Fibroblast of villous mesenchyme (primary cell): ENCODE measurements at places on chromosomes 13 and 19. TPM values are rescaled to one million over a fixed set of nuclear protein-coding genes. Genes with fewer than 3 reads are reported as not detected.
A peak's percentile ranks its signal among the peaks of the same experiment; 100 is the strongest.

DNA sequence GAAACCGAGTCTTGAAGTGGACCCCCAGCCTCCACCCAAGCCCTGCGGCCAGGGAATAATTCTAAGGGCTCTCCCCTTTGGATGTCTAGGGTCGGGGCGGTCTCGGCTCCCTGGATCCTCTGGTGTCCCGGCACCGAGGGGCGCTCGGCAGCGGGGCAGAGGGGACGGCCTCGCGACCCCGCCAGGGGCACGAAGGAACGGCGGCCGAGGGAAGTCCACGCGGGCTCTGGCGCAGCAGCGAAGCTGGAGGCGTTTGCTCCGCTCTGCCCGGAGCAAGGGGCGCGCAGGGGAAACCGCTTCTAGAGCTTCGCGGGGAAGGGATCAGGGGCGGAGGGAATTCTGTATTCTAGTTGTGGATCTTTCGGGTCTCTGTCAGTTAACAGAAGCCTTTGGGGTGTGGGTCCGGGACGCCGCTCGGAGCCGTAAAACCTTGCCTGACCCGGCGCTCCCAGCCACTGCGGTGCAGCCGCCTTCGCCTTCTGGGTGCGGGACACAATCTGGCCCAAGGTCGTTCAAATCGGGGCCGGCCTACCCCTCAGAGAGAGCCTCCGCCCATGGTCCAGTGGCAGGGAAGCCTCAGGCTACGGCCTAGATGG, 118.2 kb downstream of the KCNRG start:
- DNase-seq, result no peak

GRCh38 chr19:12667731-12668302, 1.2 kb downstream of the WDR83 start:
- DNase-seq, result no peak

The SHISA7 gene
- not detected in 2 replicates for total RNA-seq

The MYO1F gene
- 0.32 and 1.3 TPM in 2 replicates for total RNA-seq

- peak; percentile 81 for DNase-seq
These were observed 61.1 kb upstream of the NPAS1 start for GRCh38 chr19:46958532-46958931.

- no peak for DNase-seq
These were observed 117.4 kb downstream of the TNFRSF19 start for GRCh38 chr13:23687614-23688013.

- DNase-seq, result no peak
These were observed 7.3 kb downstream of the LYL1 start for GRCh38 chr19:13095393-13095784.

DNA sequence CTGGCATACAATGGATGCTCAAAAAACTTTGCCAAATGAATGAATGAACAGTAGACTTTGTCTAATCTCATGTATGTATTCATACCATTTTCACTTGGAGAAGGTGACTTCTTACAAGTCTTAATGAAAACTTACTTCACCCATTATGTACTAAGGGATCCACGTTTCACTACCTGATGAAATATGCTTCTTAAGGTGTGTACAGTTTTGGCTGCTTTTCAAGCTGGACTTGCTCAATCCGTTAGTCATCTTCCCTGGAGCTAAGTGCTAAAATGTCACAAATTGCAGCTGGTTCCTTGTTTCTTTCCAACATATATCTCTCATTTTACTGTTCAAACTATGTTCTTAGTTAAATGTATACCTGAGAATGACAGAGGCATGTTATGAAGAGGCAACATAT, 4.2 kb upstream of the CCNA1 start:
- peak; percentile 25 for DNase-seq

- no peak for DNase-seq
These were observed 6.4 kb downstream of the C19orf47 start for GRCh38 chr19:40341601-40342482.

DNA sequence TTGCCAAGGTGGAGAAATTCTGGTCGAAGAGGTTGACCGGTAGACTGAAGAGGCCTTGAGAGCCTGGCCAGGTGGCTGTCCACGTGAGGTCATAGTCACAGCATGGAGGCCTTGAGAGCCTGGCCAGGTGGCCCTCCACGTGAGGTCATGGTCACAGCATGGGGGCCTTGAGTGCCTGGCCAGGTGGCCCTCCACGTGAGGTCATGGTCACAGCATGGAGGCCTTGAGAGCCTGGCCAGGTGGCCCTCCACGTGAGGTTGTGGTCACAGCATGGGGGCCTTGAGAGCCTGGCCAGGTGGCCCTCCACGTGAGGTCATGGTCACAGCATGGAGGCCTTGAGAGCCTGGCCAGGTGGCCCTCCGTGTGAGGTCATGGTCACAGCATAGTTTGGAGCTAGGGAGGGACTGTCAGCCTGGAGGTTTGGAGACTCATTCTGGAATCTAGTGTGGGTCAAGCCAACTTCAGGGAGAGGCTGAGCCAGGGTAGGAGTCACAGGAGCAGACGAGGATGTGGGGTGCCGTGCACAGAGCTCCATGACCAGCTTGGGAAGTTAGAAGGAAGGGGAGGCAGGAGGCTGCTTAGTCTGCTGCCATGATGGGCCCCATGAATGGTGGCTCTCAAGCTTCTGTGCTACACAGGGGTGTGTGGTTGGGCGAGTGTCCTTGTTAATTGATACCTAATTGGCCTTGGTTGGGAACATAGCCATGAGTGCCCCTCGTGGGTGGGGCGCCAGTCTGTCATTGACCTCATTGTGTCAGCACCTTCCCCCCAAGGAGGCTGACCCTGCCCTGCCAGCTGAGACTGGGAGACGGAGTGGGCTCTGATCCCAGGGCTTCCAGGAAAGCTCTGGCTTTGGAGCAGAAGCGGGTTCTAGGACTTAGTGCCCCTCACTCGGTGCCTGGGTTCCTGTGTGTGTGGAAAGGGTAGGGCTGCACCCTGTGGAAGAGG, 4.0 kb downstream of the LENG9 start:
- no peak for DNase-seq

The SIGLEC10 gene
- total RNA-seq, result not detected in 2 replicates

- no peak for DNase-seq
These were observed 46.5 kb upstream of the CLDN10 start for GRCh38 chr13:95505986-95506385.

GRCh38 chr13:95003019-95003813, 290.9 kb upstream of the SOX21 start:
- DNase-seq, result peak; percentile 19

The NR2C2AP gene
- total RNA-seq, result 7.1 and 7.8 TPM in 2 replicates

The LGALS13 gene
- not detected in 2 replicates for total RNA-seq

DNA sequence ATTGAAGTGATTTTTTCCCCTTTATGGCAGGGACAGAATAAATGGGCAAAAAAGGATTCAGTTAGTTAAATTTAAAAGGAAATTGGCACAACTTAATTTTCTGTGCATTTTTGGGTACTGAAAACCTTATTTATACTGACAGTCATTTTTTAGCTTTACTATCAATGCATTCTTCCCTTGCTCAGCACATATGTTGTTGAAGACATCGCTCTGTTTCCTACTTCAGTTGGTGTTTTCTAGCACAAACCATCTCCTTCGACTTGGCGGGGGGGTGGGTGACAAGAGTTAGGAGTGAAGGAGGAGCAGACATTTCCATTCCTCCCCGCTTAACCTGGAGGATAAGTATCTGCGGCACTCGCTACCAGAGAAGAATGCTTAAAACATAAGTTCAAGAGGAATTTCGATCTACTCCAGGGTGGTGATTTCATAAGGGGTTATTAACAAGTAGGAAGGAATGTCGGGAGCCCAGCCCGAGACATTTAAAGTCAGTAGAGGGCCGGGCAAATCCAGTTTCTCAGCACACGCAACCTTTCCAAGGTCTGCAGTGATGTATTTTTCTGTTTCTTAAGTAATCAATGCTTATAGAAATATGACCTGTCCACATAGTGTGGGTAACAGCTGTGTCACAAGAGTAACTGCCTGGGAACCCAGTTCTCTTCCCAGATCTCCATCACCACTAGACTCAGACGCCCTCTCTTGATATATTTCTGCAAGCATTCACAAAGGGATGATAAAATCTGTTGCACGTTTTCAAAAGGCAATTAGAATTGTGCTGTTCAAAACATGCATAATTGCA, 525.8 kb downstream of the MYO16 start:
- DNase-seq, result peak; percentile 95

The CEBPA gene
- total RNA-seq, result under 0.01 TPM in 1 of 2 replicates, not detected in the other

GRCh38 chr13:72696579-72696978, 30.9 kb downstream of the MZT1 start:
- DNase-seq, result peak; percentile 14

The PRR20B gene
- total RNA-seq, result not detected in 2 replicates

The ZNF235 gene
- total RNA-seq, result 4.8 and 8.2 TPM in 2 replicates

DNA sequence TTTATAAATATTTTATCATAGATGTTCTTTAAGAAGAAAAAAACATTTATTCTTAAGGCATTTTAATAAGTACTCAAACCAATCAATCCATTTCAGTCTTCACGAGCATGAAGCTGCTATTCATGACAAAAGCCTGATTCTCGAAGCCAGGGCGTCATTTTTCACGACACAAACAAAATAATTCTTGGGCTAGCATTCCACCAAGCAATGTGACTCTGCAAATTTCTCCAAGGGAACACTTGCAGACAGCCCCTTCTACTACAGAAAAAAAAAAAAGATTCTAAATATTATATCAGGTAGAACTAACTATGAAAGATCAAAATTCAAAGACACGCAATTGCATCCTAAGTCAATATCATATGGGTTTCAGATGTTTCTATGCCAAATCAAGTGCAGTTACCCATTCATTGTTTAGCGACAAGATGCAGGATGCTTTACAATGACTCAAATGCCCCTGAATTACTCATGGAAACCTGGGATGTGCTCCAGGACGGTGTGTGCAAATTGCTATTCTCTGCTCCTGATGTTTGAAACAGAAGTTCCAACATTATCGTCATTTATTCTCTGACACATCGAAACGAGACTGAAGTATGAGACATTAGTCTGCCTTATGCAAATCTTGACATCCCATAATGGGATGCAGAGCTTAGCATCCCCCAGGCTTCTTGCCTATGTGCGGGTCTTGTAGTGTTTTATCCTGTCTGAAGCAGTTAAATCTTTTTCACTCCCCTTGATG, 517.7 kb downstream of the MYO16 start:
- peak; percentile 83 for DNase-seq

GRCh38 chr19:20964798-20965197, 41.7 kb downstream of the ZNF85 start:
- no peak for DNase-seq

- no peak for DNase-seq
These were observed 8.7 kb downstream of the NR2F6 start for GRCh38 chr19:17236811-17237543.

The MAP2K2 gene
- 137 and 180 TPM in 2 replicates for total RNA-seq

The FUT2 gene
- not detected in 2 replicates for total RNA-seq

The NCAN gene
- total RNA-seq, result under 0.01 TPM in 1 of 2 replicates, not detected in the other

- DNase-seq, result no peak
These were observed 375.5 kb upstream of the SLITRK5 start for GRCh38 chr13:87295636-87296035.

The CRX gene
- total RNA-seq, result not detected in 2 replicates

The OLFM2 gene
- total RNA-seq, result 0.43 and 1.3 TPM in 2 replicates

The PLVAP gene
- total RNA-seq, result not detected in 2 replicates

GRCh38 chr19:39496063-39496462, 2.7 kb upstream of the DLL3 start:
- no peak for DNase-seq

- no peak for DNase-seq
These were observed 39.2 kb upstream of the CSNK1A1L start for GRCh38 chr13:37144661-37145060.

The AZU1 gene
- total RNA-seq, result not detected in 2 replicates

- DNase-seq, result no peak
These were observed 39.6 kb downstream of the LHFPL6 start for GRCh38 chr13:39563470-39563735.

GRCh38 chr13:48492096-48492440, 40.8 kb downstream of the RCBTB2 start:
- DNase-seq, result peak; percentile 12

- DNase-seq, result peak; percentile 78
These were observed 303.4 kb downstream of the SPRY2 start for GRCh38 chr13:80037505-80037888.

The SCEL gene
- not detected in 2 replicates for total RNA-seq

The ADM5 gene
- total RNA-seq, result under 0.01 and 0.32 TPM in 2 replicates

- DNase-seq, result no peak
These were observed 22.9 kb upstream of the PLAUR start for GRCh38 chr19:43692877-43693276.

The RFPL4AL1 gene
- not detected in 2 replicates for total RNA-seq

- no peak for DNase-seq
These were observed 44.4 kb downstream of the SOX1 start for GRCh38 chr13:112111239-112111857.

DNA sequence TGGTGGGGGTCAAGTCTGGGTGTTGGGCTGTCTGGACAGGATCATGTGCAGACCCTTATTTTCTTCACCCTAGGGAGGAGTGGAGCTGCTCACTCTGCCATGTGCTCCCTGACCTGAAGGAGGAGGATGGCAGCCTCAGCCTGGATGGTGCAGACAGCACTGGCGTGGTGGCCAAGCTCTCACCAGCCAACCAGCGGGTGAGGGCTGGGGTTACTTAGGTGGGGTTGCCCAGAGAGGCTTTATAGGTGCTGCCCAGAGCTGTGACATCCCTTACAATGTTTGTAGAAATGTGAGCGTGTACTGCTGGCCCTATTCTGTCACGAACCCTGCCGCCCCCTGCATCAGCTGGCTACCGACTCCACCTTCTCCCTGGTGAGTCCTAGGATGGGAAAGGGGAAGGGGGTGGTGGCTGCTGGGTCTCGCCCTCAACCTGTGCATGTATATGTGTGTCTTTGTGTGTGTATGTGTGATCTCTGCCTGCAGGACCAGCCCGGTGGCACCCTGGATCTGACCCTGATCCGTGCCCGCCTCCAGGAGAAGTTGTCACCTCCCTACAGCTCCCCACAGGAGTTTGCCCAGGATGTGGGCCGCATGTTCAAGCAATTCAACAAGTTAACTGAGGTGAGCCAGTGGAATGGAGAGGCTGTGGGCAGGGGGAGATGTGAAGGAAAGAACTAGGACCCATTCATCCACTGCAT, 5.1 kb downstream of the CHMP2A start:
- no peak for DNase-seq

The MTUS2 gene
- 0.32 and 1.3 TPM in 2 replicates for total RNA-seq

GRCh38 chr13:102584434-102584833, 12.4 kb upstream of the TPP2 start:
- no peak for DNase-seq

GRCh38 chr13:77810878-77811277, 107.8 kb downstream of the EDNRB start:
- no peak for DNase-seq

- no peak for DNase-seq
These were observed 202.9 kb upstream of the KLHL1 start for GRCh38 chr13:70311191-70311590.

- DNase-seq, result peak; percentile 37
These were observed at the start of gene KEAP1 for GRCh38 chr19:10503002-10503789. Gene KEAP1 (minus strand): TSS chr19:10503356. CDS start chr19:10500033, 3,323 bp downstream.

DNA sequence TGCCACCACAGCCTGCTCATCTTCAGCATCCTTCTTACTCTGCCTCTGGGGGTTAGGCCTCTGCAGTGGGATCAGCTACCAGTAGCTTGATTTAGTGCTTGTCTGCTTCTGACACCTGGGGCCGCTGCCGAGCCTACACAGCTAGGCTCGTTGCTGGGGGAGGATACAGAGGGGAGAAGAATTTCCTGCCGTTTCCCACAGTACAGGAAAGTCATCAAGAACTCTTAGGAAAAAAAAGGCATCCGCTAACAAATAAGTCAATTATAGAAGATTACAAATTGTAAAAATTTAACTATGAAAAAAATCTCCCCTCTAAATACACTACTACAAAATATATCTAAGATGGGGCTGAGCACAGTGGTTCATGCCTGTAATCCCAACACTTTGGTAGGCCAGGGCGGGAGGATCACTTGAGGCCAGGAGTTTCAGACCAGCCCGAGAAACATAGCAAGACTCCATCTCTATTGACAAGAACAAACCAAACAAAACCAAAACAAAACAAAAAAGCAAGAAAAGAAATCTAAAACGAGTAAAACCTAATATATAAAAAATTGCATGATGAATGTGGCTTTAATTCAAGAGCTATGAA, 26.7 kb downstream of the LATS2 start:
- DNase-seq, result peak; percentile 58

GRCh38 chr13:32905063-32905863, 111.0 kb upstream of the KL start:
- DNase-seq, result peak; percentile 20

The FFAR2 gene
- not detected in 2 replicates for total RNA-seq
